Effector CD4-positive, alpha-beta T cell (primary cell): ENCODE measurements at places on chromosomes 1 and 21.

DNA sequence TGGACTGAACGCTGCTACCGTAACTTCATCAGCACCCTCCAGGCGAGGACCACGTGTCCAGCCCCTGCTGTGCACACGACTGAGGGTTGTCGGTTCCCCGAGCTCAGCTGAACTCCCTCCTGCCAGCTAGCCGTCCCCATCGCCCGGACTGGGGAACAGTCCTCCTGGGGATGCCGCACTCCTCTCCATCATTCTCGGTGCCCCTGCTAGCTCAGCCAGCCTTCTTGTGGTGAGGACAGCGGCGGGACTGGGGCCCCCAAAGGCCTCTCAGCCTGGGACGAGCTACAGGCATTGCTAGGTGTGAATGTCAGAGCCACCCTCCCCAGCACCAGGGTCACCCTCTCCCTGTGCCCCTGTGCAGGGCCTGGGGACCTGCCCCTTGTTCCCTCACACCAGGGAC, 8.8 kb upstream of the TTC34 start:
- DNase-seq, result no peak

- no peak for DNase-seq
Measured at GRCh38 chr1:169484683-169485430, 887 bp downstream of the SLC19A2 start.

DNA sequence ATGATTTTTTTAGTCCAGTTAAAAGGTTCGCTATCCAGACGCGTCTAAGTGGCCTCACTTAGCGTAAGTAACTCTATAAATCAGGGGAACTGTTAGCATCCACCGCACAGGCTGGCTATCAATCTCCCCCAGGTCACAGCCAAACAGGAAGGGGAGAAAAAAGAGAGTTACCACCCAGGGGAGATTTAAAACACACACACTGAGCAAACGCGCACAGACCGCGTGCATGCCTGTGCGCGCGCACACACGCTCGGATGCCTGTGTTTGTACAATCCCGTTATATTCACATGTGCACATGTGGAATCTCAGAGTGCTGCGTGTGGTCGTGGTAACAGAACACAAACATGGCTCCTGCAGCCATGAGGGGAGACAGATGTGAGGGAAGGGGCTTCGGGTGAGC, 125.4 kb downstream of the CASZ1 start:
- DNase-seq, result no peak

GRCh38 chr1:45442272-45442671, 48.7 kb downstream of the TESK2 start:
- DNase-seq, result no peak

DNA sequence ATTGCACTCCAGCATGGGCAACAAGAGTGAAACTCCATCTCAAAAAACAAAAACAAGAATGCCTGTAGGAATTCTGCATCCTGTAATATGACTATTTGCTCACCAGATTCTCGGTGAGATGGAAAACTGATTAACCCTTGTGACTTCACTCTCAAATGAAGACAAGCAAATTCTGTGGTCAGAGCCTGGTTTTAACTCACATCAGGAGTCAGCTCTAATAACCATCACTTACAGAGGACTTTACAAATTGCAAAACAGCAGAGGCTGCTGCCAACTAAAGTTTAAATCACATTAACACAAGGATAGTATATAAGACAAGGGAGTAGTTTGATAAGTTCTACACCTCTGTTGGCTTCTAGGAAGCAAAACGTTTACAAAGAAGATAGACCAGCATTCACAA, 35.7 kb upstream of the FAM163A start:
- no peak for DNase-seq

DNA sequence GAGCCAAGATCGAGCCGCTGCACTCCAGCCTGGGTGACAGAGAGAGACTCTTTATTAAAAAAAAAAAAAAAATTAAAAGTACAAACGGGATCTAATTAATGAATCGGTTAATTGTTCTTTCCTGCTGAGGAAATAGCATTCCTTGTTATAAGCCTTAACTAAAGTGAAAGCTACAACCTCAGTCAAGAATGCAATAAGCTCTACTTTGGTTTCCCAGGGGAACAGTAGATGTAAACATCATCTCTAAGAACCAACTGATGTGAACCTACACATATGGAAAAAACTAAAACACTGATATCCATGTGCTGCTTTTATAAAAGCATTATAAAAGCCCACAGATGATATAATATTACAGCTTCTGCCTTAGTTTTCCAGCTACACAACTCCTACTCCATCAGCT, 41.9 kb downstream of the LPGAT1 start:
- DNase-seq, result no peak

DNA sequence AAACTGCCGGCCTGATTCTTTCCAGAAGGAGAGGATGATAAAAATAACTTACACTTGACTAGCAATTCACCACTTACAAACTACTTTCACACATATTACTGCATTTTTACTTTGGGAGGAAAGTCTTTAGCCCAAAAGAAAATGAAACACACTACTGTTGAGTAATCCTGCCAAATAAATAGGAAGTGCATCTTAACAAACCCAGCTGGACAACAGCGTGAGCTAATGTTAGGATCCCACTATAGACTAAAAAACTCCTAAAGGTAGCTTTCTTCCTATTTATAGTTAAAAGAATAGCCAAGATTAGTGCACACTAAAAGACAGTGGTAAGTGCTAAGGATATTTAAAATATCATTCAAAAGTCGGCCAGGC, 83.8 kb downstream of the HSF2BP start:
- no peak for DNase-seq

DNA sequence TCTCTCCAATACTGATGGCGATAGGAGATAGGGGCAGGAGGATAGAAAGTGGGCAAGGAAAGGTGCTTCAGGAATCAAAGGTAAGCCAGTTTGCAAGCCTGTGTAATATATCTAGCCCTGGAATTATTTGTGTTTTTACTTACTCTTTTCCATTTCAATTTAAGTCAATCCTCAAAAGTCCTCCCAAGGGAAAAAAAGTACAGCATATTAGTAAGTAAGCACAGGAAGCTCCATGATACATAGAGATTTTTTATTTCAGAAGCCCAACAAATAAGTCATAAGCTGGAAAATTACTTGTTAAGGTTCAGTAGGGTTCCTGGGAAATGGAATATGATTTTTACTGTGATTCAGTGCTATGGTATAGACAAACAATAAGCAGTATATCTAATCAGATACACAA, 337.7 kb upstream of the DUSP10 start:
- no peak for DNase-seq

GRCh38 chr21:29453511-29453910, 154.8 kb downstream of the BACH1 start:
- no peak for DNase-seq

- DNase-seq, result no peak
Measured at GRCh38 chr1:165843304-165843703, 15.9 kb downstream of the UCK2 start.

DNA sequence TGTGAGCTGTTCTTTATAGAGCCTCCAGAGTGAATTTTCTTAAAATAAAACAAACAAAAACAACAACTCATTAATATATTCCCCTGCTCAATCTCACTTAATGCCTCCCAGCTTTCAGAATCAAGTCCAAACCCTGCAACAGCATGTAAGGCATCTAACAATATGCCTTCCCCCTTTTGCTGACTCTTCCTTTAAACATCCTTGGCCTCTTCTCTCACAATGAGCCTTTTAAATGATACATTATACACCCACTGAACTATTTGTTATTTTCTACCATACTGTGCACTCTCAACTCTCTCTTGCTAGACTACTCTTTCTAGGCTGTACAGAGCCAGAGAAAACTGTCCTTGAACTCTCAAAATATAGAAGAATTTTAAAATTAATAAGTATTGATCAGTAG, 115.2 kb upstream of the SNX7 start:
- DNase-seq, result no peak

DNA sequence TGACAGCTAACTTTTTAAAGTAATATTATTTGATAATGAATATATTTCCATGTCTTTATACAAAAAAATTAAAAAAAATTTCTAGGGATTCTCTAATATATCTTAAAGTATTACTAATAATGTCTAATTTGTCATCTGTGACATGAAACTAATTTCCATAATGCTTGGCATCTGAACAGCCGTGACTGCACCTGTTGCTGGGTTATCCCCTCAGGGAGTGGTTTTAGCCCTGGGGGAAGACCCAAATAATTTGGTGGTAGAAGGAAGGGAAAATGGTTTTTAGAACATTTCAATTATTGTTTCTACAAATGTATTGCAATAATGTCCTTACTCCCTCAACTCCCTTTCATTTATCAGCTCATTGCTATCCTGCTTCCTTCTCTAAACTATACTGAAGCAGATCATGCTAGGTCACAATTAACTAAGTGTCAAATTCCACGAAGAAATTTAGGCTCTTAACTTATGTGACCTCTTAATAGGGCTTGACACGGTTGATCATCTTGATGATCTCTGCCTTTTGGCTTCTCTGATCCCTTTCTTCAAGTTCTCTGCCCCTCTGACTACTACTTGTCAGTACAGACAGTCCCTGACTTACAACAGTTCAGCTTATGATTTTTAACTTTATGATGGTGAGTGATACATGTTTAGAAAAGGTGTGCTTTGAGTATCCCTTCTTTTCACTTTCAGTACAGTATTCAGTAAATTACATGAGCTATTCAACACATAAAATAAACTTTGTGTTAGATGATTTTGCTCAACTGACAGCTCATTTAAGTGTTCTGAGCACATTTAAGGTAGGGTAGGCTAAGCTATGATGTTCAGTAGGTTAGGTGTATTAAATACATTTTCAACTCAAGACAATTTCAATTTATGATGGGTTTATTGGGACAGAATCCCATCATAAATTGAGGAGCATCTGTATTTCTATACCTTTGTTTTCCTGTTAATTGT, 26.4 kb upstream of the DPH5 start:
- no peak for DNase-seq

GRCh38 chr1:116678732-116679090, 11.2 kb upstream of the IGSF3 start:
- DNase-seq, result no peak

GRCh38 chr21:28261298-28261697, 731.4 kb downstream of the LTN1 start:
- DNase-seq, result no peak

DNA sequence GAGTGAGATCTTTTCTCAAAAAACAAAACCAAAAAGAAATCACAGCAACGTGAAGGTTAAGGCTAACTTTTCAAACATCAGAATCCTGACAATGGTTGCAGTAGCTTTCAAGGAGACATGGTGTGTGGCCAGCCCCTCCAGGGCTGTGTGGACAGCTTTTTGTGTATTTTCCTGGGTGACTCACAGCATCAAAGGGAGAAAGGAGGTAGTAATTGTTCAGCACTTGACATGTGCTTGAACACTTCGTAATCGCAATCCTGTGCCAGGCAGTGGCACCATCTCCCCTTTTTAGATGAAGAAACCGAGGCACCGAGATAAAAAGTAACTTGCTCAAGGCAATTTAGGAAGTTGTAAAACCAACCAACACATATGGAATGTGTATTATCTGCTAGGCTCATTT, 10.3 kb downstream of the NBL1 start:
- DNase-seq, result no peak

GRCh38 chr1:205061665-205062069, 18.7 kb downstream of the CNTN2 start:
- DNase-seq, result peak; percentile 52

DNA sequence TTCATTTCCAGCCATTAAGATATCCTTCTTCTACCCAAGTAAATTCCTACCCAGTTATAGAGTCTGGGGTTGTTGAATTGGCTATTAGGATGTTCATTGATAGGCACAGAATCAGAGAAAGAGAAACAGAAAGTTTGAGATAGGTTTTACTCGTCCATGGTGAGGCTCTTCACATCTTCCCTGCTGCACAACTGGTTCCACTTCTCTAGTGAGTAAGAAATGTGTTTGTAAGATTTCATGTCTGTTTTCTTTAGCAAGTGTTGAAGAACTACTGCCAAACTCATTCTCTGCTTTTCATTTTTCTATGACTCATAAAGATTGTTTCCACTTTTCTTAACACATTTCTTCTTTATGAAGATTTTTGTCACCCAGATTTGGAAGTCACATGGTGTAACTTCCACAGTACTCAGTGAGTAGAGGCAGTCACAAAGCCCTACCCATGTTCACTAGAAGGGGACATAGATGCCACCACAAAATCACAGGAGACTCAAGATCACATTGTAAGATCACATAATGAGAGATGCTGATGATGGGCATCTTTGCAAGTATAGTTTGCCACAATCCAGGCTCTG, 152.3 kb downstream of the SNX7 start:
- no peak for DNase-seq

DNA sequence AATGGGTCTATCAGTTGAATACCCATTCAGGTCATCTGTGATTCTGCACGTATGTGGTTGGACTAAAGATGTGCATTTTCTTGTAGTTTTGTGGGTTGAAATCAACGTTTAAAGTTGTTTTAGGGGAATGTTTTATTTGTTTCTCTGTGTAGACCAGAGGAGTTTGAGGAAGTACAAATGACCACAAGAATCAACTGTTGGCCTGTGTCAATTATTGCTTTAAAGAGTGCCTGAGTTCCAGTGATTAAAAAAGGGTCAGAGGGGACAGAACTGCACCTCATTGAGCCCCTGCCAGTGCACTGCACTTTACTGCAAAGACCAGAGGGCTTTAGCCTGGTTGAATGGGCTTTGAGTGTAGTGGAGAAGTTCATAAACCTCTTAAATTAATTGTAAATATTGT, 190.3 kb downstream of the VPS13D start:
- no peak for DNase-seq

GRCh38 chr1:174875306-174875705, 124.4 kb upstream of the CACYBP start:
- DNase-seq, result peak; percentile 7

DNA sequence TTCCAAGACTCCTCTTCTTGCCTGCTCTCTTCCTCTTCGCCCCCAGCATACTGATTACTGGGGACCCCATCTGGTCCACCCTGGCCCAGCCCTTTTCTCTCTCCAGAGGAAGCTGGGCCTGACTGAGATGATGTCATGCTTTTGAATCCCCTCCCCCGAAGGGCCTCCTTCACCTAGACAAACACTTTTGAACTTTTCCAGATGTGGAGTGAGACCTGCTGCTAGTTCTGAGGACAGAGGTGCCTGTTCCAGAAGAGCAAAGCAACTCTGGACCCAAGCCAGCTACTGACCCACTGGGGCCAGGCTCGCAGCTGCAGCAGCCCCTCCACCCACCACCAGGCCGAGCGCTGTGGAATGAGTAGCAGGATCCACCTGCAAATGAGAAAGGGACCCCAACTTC, 8.4 kb downstream of the CD34 start:
- no peak for DNase-seq

DNA sequence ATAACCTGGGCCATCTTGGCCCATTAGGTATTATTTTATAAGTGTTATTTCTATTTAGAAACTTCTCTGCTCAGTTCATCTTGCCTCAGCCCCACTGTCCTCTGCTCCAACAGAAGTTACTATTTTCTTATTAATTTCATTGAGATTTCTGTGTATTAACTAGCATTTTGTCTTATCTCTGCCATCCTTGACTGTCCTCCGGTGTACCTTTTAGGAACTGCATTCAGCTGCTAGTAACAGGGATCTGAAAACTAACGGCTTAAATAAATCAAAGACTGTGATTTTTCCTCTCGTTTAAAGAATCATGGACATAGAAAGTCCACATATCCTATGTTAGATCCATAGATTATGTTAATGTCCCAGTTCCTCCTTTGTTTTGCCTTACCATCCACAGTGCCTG, 382.5 kb downstream of the MATN1 start:
- DNase-seq, result no peak
